CD4-positive, alpha-beta T cell (primary cell): ENCODE measurements at places on chromosomes 4 and X.

- no peak for DNase-seq
Measured at GRCh38 chr4:4326166-4326565, 36.1 kb downstream of the ZBTB49 start.

- DNase-seq, result no peak
Measured at GRCh38 chr4:102492531-102493241, 8.5 kb upstream of the NFKB1 start.

DNA sequence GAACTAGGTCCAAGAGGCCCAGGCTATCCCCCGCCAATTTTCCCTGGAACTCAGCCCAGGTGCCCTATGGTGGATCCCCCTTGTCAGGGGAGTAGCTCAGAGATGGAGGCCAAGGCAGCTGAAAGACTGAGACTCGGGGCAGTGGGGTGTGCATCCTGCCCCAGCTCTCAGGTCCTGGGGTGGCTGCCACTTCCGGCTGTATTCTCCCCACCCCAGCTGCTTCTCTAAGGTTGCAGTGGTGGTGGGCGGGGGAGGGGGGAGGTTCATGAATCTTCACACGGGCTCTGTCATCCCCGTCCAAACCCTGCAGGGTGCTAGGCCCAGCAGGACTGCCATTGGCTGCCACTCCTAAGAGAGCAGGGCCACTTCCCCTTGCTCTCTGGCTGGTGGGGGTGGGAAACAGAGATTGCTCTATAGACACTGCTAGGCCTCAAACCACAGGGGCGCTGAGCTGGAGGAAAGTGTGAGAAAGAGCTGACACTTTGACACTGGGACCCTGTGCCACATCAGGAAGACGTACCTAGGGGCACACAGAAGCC is 1.5 kb downstream of the SASH3 start:
- peak; percentile 83 for DNase-seq

GRCh38 chr4:154186035-154186434 is 305.6 kb downstream of the DCHS2 start:
- no peak for DNase-seq

- no peak for DNase-seq
Measured at GRCh38 chr4:29311247-29311646, 1408.9 kb upstream of the PCDH7 start.

DNA sequence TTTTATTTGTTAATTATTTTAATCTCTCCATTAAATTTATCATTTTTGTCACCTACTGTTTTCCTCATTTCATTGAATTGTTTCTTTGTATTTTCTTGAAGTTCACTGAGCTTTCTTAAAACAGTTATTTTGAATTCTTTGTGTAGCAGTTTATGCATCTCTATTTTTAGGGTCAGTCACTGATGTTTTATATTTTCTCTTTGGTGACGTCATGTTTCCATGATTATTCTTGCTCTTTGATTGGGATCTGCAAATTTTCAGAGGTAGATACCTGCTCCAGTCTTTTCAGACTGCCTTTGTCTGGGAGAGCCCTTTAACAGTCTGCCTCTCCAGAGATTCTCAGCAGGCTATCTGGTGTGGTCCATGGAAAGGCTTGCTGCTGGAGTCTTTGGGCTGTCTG is 25.6 kb upstream of the TRPC5 start:
- DNase-seq, result no peak

GRCh38 chr4:53022513-53023100 is 160.5 kb downstream of the RASL11B start:
- no peak for DNase-seq

DNA sequence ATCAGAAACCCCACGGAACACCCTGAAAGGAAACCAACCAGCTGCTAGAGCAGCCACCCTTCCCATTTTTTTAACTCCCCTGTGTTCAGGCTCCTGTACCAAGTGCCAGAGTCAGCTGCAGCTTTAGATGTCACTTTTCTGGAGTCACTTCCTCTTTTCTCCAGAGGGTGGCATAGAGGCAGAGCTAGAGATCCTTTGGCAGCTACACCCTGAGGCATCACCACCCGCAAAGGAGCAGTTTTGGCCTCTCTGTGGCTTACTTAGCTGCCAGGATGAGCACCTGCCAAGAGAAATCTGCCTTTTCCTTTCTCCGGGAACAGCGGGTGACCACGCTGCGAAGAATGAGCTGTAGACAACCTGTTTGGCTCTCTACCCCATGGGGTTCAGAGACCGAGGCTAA is 58.0 kb upstream of the CHRDL1 start:
- no peak for DNase-seq

GRCh38 chr4:40124690-40125089 is 68.0 kb downstream of the N4BP2 start:
- DNase-seq, result no peak

DNA sequence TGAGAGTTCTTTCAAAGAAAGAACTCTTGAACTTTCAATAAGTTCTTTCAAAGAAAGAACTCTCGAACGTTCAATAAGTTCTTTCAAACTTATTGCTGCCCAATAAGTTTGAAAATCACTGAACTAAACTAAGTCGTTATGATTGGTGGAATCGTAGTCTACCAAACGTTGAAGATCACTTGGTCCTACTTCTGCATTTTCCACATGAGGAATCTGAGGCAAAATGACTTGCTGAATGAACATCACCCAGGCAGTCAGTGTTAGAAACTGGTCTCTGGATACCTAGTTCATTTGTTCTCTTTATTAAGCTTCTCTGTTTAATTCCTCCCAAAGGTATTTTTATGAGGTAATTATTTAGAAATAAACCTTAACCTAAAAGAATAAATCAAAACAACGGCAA is 7.1 kb upstream of the CNOT6L start:
- DNase-seq, result no peak

- DNase-seq, result no peak
Measured at GRCh38 chr4:111016416-111016815, 393.5 kb upstream of the PITX2 start.

GRCh38 chrX:18682979-18683387 is 11.1 kb upstream of the RS1 start:
- DNase-seq, result no peak

GRCh38 chr4:20430259-20430941 is 178.7 kb downstream of the SLIT2 start:
- no peak for DNase-seq

DNA sequence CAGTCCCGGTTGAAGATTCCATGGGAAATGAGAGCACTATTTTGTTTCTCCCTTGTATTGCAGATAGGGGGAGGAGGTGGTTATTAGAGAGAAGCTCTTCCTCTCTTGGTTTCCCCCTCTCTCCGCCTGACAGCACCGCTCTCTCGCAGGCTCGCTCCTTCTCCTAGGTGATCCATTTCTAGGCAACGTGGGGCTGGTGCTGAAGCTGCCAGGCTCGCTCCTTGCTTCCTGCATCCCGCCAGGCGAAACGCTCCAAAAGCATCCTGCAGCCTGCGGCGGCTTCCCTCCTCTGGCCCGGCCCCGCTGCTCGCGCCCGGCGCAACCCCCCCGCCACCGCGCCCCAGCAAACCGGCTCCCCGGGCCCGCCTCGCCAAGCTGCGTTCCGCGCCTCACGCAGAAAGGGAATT is at the start of gene GRID2:
GRID2 (plus strand) TSS at position 346 of the 407 bp plus-strand sequence.
- DNase-seq, result no peak

DNA sequence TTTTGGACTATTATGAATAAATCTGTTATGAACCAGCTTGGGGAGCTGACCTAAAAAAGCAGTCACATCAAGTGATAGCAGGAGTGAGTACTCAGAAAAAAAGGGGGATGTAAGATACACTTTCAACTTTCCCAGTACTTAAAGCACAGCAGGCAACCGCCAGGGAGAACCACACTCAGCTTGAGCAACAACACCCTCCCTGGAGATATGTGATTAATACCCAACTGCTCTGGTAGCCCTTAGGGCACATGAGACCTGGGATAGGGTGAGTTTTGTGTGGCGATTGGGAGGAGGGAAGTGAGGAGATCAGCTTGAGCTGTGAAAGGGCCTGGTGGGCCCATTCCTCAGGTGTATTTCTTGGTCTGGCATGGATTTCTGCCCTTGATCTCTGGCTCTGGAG is 220.3 kb upstream of the SFRP2 start:
- DNase-seq, result no peak

DNA sequence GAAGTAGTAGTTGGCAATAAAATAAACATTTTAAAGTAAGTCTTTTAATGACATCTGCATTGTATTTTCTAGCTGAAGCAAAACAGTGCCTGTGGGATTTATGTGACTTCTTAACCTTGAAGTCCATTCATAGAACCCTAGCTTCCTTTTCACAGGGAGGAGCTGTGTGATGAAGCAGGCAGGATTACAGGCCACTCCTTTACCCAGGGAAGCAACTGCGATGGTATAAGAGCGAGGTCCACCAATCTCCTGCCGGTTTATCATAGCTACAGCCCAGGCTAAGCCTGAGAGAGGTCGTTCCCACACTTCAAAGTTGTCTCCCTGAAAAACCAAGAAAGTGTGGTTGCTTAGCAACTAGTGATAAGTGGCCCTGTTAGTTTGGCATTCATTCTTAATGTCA is 7.0 kb downstream of the RPL36A start:
- DNase-seq, result no peak

GRCh38 chr4:102657206-102657605 is 103.6 kb downstream of the MANBA start:
- no peak for DNase-seq

GRCh38 chrX:84340968-84341367 is 153.0 kb upstream of the RPS6KA6 start:
- DNase-seq, result no peak

GRCh38 chr4:84726356-84726755 is 143.4 kb downstream of the CDS1 start:
- no peak for DNase-seq

- no peak for DNase-seq
Measured at GRCh38 chr4:21982087-21982486, 33.5 kb upstream of the KCNIP4 start.

DNA sequence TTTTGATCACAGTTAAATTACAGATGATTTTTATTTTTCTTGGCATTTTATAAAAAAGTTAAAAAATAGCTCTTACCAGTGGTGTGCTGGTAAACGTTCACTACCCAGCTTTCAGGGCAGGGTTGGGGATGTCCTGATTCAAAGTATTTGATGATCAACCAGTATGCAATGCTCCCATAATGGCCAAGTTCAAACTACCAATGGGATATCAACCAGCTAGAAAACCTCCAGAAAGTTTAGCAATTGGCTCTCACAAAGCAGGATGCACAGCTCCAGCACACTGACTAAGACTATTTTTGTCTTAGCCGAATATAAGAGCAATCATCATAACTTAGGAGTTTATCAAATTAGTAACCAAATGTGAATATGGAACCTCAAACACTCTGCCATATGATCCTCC is 108.0 kb upstream of the PDE5A start:
- no peak for DNase-seq

- DNase-seq, result no peak
Measured at GRCh38 chr4:131192318-131192717, 1956.8 kb upstream of the PCDH10 start.

GRCh38 chr4:41538887-41539498 is 1.0 kb downstream of the LIMCH1 start:
- DNase-seq, result no peak

- no peak for DNase-seq
Measured at GRCh38 chrX:133005042-133005441, 46.6 kb upstream of the HS6ST2 start.

- DNase-seq, result no peak
Measured at GRCh38 chr4:128735714-128736113, 73.8 kb upstream of the JADE1 start.

DNA sequence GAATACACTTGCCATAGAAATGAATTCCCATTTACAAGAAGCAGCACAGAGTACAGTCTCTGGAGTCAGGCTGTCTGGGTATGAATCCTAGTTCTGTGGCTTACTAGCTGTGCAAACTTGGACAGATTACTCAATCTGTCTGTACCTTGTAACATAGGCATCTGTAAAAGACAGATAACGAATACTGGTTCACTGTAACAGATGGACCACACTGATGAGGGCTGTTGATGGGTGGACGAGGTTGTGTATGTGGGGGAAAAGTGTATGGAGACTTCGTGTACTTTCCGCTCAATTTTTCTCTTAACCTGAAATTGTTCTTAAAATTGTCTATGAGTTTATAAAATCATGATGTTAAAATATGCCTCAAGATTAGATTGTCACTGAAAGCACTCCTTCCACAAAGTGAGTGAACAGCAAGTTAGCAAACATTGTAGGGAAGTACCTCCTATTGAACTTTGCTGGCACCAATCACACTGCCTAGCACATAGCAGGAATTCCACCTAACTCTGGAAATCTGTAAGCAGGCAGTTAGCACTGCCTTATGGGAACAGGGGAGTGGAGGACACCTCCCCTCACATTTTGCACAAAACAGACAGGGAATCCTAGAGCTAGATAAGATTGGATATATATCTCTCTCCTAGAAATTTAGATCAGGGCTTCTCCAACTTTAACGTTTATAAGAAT is 6.5 kb upstream of the EXOSC9 start:
- DNase-seq, result no peak

DNA sequence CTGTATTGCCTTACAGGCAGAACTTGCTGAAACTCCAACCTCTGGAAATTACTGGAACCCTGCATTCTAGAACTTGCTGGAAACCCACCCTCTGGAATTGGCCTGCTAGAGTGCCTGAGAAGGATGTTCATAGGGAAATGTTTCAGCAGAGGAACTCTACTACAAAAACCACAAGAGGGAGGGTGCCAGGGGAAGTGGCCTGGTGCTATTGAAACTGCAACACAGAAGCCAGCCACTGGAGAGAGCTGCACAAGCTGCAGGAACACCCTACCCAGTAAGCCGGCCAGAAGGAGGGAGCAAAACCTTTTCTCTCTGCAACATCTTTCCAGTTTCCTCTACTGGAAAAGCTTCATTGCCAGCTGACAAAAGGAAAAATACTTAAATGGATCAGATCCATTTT is 2.5 kb upstream of the BRWD3 start:
- peak; percentile 33 for DNase-seq

GRCh38 chr4:56655627-56656345 is 25.3 kb downstream of the HOPX start:
- DNase-seq, result peak; percentile 6

- no peak for DNase-seq
Measured at GRCh38 chr4:167973513-167973912, 118.8 kb upstream of the ANXA10 start.

DNA sequence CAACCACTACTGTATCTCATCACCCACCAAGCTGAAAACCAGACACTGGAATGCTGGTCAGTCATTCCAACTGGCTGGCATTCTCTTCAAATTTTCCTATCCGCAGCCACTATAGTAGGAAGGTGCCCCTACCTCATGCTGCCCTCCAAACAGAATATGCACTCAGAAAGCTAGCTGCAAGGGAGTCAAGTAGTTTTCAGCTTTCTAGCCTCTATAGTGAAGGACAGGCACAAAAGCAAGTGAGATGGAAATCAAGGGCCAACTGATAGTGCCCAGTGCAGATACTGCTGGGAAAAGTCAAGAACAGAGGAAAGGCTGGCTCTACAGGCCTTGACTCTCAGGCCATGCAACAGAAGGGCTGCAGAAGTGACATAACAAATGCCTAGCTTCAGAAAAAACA is 47.2 kb downstream of the BCOR start:
- DNase-seq, result no peak

DNA sequence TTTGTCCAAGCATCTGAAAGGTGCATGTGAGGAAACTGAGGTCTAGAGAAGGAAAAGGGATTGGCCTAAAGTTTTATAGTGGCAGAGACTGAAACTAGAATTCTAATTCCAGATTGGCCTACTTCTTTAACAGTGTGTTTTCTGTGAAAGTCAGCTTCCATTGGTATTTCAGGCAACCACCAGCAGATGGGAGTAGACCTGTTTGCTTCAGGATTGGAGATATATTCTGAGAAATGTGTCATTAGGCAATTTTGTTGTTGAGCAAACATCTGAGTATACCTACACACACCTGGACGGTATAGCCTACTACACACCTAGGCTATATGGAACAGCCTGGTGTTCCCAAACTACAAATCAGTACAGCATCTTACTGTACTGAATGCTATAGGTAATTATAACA is 207.3 kb upstream of the RADX start:
- no peak for DNase-seq

- DNase-seq, result no peak
Measured at GRCh38 chr4:108109111-108109510, 59.6 kb downstream of the LEF1 start.
